ENCODE measurements at places on chromosomes 11 and 22. TPM values are rescaled to one million over a fixed set of nuclear protein-coding genes. Genes with fewer than 3 reads are reported as not detected.

The ABCC8 gene
- 1.3 TPM for total RNA-seq

The RBM4B gene
- total RNA-seq: 21.9 TPM

The OR8G1 gene
- total RNA-seq: not detected

DNA sequence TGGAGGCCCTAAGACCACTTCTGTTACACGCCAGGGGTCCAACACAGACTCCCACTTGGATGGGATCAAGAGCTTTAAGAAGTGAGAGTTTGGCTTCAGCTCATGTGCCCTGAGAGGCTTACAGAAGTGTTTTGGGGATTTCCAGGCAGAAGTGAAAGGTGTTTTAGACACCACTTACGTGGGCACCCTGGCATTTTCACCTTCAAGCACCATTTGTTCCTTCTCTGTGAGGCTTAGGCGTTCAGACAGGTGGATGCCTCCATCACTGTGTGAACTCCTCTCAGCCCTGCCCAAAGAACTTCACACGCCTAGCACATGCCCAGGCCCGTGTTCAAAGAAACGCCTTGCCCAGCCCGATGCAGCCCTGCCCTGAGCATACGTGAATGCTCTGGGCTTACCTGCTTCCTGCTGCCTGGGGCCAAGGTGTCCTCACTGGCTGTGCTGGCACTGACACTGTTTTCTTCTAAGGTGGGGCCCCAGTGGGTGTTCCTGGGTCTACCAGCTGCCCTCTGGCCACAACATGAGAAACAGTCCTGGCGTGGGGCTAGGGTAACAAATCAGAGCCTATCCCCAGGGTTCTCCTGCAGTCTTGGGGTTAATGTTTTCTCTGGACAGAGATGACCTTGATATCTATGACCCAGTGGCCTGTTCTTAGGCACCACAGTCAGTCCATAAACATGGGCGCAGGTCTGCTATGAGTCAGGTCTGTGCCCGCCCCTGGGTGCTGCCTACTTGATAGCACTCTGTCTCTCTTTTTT, 34.0 kb downstream of the AMPD3 start:
- peak; percentile 58 for DNase-seq

DNA sequence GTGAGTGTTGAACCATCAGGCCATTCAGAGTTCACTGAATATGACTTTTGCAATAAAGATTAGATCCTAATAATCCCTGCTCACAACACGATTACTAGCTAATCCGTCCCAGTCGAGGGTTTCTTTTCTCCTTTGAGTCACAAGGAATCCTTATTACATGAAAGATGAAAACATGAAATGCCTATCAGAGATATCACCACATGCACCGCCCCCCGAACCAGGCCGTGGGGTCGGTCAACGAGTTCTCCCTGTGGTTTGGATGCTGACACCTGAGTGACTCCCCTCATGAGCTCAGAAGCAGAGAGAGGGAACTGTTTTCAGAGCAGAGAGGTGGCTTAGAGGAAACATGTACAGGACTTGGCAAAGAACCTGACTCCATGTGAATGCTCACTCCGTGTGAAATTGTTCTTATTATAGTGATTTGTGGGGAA, 263.3 kb downstream of the ETS1 start:
- no peak for DNase-seq

GRCh38 chr22:29607426-29607825, 4.0 kb downstream of the NF2 start:
- no peak for DNase-seq

DNA sequence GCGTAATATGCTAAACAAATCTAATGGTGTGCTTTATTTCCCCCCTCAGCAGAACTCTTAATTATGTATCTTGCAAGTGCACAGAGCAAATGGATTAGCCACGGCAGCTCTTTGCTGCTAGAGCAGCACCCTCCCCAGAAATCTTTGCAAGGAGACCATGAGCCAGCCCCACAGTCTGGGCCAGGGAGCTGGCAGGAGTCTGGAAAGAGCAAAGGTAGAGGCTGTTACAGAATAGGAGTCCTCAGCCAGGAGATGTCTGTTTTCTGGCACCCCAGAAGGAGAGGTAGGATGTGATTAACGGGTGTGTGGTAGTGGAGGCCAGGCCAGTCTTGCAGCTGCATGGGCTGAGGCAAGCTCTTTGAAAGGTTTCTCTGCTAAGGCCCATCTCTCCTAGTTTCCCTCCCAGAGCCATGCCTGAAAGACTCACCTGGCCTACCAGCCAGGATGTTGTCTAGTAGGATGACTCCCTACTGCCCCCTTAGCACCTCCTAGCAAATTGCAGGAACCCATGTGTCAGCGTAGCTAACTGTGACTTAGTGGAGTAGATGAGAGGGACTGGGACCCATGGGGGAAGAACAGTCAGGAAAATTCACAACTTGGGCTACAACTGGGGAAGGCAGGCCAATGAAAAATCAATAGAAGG, 557.2 kb downstream of the BUD13 start:
- no peak for DNase-seq

DNA sequence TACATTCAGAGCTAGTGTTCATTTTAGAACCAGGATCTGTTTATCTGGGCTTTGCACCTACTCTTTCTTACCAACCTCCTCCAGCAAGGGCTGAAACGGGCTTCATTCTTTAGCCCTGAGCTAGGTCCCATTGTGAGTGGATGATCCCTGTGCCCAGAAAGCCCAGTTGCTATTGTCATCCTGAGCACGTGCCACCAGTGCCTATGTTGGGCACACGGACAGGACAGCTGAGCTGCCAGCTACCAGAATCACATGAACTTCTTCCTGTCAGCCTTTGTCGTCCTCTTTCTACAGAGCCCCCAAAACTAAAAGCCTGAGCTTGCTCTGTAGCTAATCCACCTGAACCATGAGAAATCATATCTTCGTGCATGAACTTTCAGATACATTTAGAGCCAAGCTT, 74.4 kb upstream of the NTM start:
- no peak for DNase-seq

DNA sequence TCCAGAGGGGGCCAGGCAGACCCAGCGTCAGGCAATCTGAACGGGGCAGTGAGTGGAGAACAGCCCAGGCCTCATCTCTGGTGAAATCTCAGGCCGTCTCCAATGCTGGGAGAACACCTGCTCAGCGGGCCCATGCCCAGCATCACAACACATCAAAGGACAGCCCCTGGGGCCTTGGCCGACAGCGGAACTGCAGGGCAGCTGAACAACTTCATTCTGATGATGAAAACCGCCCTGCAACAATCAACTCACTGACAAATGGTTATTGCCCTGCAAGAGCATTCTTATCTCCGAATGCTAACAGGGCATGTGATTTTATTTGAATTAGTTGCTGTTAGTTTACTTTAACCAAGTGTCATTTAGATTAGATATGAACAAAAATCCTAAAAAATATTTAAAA, 14.6 kb downstream of the CELSR1 start:
- DNase-seq: no peak

- no peak for DNase-seq
Measured at GRCh38 chr11:16299884-16300782, 56.2 kb downstream of the SOX6 start.
